ENCODE measurements at places on chromosomes 2 and 18.

GRCh38 chr2:206876216-206876860, 63.0 kb upstream of the CPO start:
- no peak for DNase-seq

GRCh38 chr18:3873698-3874097, 423.7 kb downstream of the TGIF1 start:
- no peak for DNase-seq

- DNase-seq, result no peak
Measured at GRCh38 chr2:99565227-99565626, 75.4 kb upstream of the REV1 start.

GRCh38 chr2:202113571-202114142, 40.6 kb downstream of the KIAA2012 start:
- no peak for DNase-seq

DNA sequence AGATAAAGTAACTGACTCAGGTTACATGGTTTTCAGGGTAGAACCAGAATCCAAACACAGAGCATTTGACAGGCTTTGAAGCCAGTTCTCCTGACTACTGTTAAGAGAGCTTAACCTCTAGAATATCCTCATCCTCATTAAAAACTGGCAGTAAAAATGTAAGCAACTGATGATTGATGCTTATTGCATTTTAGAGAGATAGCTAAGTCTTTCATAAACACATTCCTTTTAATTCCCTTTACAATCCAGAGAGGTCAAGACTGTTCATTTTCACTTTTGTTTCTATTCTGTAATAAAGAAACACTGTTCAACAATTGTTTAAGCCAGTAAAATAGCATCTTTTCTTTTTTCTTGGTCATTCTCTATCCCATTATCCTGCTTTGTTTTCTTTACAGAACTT, 53.9 kb upstream of the RAB27B start:
- no peak for DNase-seq

GRCh38 chr2:169709981-169710380, 15.7 kb downstream of the PHOSPHO2 start:
- DNase-seq, result no peak

GRCh38 chr2:191638079-191638801, 39.7 kb upstream of the NABP1 start:
- DNase-seq, result no peak

GRCh38 chr18:23538870-23539269, 35.6 kb downstream of the RMC1 start:
- DNase-seq, result no peak

GRCh38 chr2:195810340-195811098, 153.5 kb downstream of the SLC39A10 start:
- no peak for DNase-seq

DNA sequence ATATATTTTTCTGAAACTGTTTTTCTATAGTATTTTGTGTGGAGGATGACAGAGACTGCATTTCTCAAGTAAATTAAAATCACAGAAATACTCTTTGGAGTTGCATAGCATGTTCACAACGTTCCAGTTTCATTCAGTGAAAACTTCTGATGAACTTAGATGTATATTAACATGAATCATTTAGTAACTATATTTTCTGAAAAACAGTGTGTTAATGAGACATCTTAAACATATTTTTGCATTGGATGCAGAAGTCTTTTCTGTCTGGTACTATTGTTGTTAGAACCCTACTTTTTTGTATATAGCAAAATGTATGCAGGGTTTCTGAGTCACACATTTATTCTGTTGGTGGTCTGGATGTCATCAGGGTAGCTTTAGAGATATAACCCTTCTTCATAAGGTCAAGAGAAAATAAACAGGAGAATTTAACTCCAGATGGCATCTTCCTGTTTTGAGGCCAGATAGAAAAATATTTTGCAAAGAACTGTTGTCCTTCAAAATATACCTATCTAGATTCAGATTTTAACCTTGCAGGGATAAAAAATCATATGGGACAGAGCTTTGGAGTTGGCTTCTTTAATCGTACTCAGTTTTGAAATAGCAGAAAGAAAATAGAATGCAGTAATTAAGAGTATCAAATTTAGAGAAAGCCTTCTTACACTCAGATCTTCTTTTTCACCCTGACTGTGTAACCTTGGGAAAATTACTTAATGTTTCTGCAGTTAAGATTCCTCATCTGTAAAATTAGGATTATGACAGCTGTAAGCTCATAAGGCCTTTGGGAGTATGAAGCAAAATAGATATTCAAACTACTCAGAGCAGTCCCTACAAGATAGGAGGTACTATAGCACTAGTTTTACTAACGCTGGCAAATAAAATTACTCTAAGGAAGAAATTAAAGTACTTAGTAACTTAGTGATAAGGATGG, 5.3 kb downstream of the COL3A1 start:
- no peak for DNase-seq
